ENCODE measurements at places on chromosomes 4 and X.

DNA sequence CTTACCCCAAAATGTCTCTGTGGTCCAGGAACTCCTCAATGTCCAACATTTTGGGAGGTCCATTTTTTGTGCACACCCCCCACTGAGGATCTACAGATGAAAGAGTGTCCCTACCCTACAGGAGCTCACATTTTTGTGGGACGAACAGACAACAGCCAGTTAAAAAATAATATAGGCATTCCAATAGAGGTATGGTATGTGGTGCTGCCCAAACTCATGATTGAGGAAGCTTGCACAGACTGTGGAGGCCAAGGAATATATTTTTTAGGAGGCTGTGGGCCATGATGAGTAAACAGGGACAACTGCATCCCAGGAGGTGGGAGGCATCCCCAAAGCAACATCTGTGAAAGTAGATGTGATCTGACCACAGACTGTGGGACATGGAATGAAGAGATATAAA is 181.0 kb upstream of the HCCS start:
- no peak for DNase-seq

DNA sequence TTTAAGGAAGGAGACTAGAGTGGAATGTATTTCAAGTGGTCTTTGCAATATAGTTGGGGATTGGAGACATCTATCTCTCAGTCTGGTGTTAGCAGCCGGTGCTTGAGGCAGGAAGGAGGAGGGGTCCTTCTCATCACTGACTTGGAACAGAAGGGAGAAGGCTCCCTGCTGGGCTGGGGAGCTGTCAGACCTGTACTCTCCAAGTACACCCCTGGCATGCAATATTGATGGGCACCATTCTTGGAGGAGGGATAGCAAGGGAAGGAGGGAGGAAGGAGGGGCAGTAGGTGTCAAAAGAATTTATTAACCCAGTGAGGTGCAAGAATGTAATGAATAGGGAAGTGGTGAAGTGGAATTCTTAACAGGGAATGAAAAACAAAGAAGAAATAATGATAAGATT is 338.8 kb downstream of the UNC5C start:
- DNase-seq = no peak

DNA sequence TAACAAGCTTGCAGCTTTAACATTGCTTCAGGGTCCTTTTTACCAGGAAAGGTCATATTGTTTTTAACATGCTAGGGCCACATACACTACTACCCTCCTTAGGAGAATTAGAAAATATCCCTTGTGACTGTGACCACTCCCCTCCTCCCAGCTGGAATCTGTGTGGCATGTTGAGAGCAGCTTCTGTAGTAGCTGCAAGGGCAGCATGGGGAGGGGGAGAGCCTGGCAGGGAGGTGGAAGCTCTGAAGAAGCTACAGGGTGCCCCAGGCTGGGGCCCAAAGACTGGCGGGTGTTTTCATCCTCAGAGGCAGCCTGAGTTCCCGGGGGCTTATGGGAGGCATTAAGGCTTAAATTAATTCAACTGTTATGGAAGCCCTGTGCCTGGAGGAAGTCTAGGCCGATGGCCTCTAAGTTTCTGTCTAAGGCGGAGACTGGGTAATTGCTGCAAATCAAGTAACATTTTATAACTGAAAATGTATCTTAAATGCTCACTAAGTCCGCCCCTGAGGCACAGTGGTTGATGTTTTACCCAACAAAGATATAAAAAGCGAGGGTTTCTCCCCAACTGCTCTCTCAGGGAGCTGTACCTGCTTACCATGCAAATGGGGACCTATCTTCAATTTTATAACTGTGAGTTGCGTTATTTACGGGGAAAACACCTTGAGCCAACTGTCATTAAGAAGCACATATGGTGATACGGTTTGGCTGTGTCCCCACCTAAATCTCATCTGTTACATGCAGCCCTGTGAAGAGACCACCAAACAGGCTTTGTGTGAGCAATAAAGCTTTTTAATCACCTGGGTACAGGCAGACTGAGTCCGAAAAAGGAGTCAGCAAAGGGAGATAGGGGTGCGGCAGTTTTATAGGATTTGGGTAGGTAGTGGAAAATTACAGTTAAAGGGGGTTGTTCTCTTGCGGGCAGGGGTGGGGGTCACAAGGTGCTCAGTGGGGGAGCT is 37.4 kb upstream of the STS start:
- DNase-seq = no peak

DNA sequence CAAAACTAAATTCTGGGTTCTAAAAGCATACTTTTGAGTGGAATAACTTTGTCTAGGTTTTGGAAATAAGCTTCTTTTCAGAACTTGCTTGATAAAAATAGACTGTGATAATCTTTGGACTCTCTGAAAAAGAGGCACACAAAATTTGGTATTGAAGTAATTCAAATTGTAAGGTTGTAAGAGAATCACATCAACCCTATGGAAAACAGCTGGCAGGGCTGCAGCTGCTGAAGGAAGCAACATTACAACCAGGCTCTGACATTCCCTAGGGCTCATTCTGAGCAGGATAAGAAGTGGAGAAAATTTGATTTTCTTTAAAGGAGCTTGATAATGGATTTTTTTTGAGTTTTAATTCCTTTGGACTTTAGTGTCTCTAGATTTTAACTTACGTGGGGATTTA is 147.6 kb downstream of the FSTL5 start:
- DNase-seq = no peak

GRCh38 chrX:12360986-12361598 is 222.8 kb downstream of the FRMPD4 start:
- no peak for DNase-seq

DNA sequence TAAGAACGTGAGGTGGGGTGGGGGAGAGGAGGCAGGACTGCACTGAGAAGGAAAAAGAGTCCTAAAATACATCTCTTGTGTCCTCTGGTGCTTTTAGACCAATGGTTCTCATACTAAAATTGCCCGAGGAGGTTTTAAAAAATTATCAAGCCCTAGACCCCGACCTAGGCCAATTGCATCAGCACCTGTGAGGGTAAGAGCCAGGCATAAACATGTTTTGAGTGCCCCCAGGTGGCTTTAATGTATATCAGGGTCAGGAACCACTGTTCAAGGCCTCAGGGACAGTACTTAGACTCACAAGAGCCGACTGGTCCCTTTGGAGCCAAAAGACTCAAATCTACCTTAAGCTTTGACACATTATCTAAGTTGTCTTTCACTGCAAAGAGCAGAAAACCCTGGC is 37.5 kb upstream of the TMEM150C start:
- no peak for DNase-seq

- peak; percentile 85 for DNase-seq
These were observed 4.7 kb downstream of the RASGEF1B start for GRCh38 chr4:81466841-81467671.

GRCh38 chr4:94676970-94677369 is 80.8 kb upstream of the BMPR1B start:
- no peak for DNase-seq

DNA sequence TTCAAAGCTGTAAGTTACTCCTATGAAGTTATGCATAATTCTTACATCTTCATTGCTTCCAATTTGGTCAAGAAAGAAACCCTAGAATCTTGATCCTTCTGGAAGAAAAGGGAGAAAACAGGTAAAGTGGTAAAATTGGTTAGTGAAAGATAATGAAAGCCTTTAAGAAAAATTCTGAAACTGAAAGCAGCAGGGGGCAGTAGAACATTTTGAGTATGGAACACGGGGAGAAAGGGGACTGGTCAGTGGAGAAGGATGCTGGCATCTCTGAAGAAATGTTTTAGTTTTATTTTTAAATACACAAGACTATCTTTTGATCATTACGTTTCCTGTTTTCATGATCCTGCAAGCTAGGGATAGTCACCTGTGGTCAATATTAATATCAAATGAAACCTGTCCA is 54.3 kb downstream of the SLIT2 start:
- DNase-seq = no peak

GRCh38 chr4:16894406-16894805 is 4.0 kb downstream of the LDB2 start:
- DNase-seq = no peak

DNA sequence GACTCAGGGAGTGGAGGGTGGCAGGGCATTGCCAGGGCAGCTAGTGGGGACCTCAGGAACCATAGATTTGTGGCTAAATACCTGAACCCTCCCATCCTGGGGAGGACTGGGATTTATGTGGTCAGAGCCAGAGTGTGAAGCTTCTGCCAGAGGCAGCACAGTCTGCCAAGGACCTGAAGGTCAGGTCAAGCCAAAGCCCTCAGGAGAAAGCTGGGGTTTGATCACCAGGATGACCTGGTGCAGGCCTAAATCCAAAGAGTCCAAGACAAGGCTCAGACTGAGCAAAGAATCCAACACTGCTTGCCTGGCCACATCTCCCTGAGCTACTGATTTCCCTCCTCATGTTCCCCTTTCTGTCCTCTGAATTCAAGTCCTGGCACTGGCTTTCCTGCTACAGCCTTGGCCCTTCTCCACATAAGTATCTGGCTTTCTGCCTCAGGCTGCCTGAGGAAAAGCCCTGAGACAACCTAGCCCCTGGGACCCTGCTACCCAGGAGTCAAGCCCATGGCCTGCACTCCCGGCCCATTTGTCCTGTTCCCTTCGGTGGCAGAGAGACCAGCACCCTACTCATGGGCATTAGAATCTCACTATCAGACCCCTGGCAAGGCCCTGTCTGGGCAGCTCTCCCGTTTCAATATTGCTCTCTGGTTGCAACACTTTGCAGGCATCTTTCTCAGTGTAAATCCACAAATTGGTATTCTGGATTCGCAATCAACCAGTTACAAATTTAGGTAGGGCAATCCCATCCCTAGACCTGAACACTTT is 39.3 kb upstream of the SLC25A43 start:
- DNase-seq = no peak

GRCh38 chr4:12110627-12111026 is 681.9 kb upstream of the HS3ST1 start:
- DNase-seq = no peak

GRCh38 chrX:95291561-95291960 is 1393.1 kb upstream of the DIAPH2 start:
- no peak for DNase-seq

GRCh38 chr4:176729489-176729888 is 63.2 kb downstream of the VEGFC start:
- DNase-seq = no peak

DNA sequence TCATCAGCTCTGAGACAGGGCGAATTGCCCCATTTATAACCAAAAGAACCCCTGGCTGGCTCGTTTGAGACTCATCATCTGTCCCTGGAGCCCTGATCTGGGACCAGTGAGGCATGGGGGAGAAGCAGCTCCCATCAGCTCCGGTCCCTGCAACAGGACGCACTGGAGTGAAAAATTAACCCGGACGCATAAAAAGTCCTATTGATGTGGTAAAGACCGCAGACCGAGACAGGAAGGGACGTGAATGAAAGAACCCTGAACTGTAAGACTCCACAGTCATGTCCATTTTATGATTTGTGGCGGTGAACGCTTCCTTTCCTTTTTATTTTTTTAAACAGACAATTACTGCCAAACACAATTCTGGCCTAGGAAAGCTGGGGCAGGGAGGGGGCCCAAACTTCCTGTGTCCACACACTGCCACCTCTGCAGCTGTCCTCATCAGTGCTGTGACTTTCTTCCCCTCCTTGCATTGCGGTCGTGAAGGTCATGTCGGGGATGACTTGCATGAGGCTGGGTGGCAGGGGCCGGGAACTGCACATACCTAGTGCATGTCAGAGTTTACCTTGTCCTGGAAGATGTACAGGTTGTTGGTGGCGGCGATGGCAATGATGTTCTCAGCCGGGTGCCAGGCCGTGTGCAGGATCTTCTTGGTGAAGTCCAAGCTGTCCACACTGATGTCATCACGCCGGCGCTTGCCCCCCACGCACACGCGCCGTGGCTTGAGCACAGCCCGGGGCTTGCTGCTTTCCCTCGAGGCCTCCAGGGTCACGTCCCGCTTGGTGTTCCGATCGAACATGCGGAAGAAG is 53.3 kb downstream of the WFS1 start:
- no peak for DNase-seq

DNA sequence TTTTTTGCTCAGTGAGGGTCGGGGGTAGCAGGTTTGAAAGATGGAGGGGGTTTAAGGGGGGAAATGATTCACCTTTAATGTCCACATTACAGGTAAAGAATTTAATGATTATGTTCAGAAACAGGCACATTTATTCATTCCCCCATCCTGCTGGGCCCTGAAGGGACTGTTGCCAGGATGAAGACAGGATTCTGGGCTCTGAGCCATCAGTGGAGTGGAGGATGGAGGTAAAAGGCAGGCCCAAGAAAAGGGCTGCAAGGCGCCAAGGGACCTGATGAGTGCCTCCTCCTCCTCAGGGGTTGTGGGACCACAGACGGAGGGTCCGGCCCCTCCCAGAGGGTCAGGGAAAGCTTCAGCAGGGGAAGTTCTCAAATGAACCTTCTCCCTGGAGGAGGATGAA is 40.4 kb upstream of the PROM1 start:
- no peak for DNase-seq

DNA sequence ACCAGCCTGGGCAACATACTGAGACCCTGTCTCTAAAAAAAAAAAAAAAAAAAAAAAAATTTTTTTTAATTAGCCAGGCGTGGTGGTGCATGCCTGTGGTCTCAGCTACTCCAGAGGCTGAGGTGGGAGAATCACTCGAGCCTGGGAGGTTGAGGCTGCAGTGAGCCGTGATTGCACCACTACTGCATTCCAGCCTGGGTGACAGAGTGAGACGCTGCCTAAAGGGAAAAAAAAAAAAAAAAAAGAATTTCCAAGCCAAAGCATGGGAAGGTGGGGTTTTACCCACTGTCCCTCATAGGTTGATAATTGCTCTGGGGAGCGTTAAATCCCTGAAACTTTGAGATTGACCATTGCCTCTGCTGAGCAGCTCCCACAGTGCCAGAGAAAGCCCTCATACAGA is 427.5 kb downstream of the BCOR start:
- no peak for DNase-seq

All from CD4-positive, alpha-beta T cell treated with Interleukin-10 for 1 hour (primary cell).